ENCODE measurements at places on chromosomes 6 and 20.
A peak's percentile ranks its signal among the peaks of the same experiment; 100 is the strongest.

DNA sequence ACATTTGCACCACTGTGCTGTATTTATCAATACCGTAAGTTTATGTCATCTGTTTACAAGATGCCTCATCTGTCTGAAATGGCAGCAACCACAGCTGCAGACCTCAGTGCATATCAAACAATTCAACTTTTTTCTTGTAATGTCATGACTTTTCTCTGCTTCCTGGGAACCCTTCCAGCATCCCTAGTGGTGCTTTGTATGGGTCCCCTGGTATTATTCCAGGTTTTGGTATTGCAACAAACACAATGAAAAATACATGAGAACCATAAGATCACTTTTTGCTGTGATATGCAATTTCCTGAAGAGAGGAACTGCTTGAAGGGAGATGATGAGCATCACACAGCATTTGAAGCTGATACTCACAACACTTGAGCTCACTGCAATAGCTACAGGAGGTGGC is 12.0 kb upstream of the TXNDC5 start:
- DNase-seq: no peak

GRCh38 chr20:61705386-61706258 is 360.1 kb downstream of the TAF4 start:
- no peak for DNase-seq

GRCh38 chr20:8132484-8133309 is 631 bp downstream of the PLCB1 start:
- peak; percentile 61 for DNase-seq

GRCh38 chr20:17558154-17558940 is 11.5 kb upstream of the DSTN start:
- no peak for DNase-seq

- DNase-seq: no peak
Measured at GRCh38 chr20:4713401-4713800, 8.3 kb upstream of the PRND start.

DNA sequence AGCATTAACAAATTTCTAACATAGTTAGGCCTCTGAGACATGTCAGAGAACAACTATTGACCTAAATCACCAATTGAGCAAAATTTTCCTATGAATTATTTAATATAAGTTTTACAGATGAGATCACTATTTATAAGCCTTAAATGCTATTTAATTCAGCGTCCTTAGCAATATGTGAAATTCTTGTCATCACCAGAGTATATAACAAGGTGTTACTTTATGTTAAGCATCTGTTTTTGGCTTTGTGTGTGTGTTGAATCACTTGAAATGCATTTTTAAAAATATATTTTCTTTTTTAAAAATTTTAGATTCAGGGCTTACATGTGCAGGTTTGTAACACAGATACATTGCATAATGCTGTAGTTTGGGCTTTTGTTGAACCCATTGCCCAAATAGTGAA is 794.1 kb downstream of the EYS start:
- DNase-seq: no peak

- no peak for DNase-seq
Measured at GRCh38 chr20:2952766-2953165, 79.5 kb downstream of the PTPRA start.

DNA sequence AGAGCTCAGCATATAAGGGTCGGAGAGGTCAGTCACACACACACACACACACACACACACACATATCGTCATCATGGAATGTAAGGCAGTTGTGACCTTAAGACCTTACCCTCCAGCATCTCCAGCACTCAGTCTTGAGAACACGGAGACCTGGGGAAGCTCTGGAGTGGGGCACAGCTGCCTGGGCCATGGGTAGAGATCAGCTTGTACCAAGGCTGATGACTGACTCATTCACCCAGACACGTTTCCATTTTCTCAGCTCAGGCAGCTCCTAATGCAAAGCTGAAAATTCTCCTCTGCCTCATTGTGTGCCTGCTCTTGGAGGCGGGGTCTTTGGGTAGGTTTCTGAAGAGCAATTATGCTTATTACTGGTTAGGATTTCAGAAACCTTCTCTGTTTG is 38.3 kb upstream of the PDYN start:
- DNase-seq: no peak

Measured in NCI-H524 (cell line).